ENCODE measurements at places on chromosomes 3 and 15.
A peak's percentile ranks its signal among the peaks of the same experiment; 100 is the strongest.

DNA sequence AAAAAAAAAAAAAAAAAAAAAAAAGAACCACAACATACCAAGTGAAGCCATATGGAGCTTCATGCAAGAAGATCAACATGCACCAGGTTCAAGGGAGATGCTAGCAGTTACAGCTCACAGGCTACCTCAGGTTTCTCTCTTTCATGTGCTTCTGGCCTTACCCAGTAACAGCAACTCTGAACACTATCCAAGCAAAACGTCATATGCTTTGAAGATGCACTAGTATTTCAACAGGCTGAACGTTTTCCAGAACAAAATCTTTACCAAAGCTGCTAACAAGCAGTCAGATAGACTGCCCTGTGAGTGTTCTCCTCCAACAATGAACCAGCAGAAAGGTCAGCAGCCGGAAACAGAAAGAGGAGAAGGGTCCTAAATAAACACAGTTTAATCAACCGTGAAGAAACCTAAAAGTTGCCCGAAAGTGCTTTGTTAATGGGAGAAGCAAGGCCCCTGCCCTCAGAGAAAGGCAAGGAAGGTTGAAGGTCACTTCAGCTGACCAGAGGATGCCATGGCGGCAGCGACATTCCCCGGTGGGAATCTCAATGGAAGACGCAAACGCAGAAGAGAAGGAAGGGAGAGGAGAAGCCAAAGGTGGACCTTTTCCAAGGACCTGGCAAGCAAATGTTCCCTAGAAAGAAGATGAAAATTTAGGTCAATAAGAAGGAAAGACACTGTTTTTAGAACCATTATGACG, 80.1 kb downstream of the CCNL1 start:
- DNase-seq, result no peak

GRCh38 chr3:181253796-181254195, 264.3 kb upstream of the DNAJC19 start:
- no peak for DNase-seq

GRCh38 chr15:95368191-95368590, 962.3 kb upstream of the NR2F2 start:
- no peak for DNase-seq

- DNase-seq, result no peak
Measured at GRCh38 chr3:24480497-24480896, 14.2 kb downstream of the THRB start.

DNA sequence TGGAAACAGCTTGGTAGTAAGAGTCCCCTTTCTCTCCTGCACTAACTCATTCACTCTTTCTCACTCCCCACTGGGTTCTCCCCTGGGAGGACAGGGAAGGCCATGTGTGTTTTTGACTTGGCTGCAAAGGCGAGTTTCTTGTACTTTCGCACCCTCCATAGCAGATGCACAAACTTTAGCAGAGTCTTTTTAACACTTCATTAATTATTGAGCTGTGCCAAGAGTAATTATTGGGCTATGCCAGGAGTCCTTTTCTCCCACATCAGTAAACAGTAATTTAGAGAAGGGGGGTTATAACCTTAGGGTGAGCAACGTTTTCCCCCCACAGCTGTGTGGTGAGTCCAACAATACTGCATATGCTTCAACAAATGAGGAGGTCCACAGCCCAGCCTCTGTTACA, 224.4 kb upstream of the ATP11B start:
- no peak for DNase-seq

DNA sequence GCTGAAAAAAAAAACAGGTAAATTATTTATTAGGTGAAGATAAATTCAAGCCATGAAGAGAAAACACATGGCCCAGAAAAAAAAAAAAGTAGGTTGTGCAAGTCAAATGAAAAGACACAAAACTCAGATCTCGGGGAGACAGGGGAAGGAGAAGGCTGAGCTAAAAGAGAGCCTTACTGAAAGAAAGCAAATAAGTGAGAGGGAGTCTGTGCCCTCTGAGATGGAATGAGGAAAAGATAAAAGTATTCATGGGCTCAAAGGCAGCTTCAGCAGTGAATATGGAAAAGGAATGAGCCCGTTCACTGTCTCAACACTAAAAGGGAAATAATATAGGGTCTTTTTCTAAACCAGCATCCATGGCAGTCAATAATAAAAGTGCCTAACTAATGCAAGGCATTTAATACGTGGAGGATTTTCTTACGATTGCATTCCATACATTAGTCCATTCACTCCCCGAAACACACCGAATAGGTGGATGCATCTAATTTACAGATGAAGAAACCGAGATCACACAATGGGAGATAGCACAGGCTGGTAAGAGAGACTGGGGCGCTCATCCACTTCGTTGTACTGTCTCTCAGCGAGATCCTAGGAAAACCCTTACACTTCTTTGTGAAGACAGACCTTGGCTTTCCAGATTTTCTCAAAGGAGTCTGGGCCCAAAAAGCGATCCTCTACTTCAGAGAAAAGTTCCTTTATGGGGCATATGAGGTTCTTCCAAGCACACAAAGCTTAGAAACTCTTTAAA, 1.1 kb downstream of the TFDP2 start:
- no peak for DNase-seq

DNA sequence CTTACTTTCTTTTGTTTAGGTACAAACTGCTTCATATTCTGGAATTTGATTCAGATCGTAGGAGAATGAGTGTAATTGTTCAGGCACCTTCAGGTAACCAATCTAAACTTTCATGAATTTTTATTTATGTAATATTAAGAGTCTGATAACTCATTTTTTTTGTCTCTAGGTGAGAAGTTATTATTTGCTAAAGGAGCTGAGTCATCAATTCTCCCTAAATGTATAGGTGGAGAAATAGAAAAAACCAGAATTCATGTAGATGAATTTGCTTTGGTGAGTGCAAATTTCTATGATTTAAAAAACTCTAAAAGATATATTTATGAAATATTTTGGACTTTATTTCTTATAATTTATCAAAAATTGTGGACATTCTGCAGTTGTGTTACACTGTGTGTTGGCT, 75.8 kb downstream of the ATP11B start:
- no peak for DNase-seq

- no peak for DNase-seq
Measured at GRCh38 chr3:61632568-61633175, 71.3 kb downstream of the PTPRG start.

DNA sequence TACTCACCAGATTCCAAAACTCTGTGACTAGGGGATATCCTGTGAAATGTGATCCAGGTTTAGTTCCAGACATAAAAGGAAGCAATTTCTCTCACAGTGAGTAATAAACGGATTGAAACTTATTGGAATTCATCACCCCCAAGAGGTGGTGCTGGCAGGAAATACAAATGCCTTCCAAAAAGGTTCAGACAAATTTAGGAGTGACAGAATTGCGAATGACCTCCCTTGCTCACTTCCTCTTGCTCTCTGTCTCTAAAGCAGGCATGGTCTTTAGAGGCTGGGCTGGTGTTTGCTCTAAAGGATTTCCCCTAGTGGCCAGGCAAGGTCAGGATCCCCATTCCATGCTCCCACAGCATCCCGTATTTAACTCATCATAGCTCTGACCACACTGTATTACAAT, 449.4 kb upstream of the PPP2R3A start:
- no peak for DNase-seq

DNA sequence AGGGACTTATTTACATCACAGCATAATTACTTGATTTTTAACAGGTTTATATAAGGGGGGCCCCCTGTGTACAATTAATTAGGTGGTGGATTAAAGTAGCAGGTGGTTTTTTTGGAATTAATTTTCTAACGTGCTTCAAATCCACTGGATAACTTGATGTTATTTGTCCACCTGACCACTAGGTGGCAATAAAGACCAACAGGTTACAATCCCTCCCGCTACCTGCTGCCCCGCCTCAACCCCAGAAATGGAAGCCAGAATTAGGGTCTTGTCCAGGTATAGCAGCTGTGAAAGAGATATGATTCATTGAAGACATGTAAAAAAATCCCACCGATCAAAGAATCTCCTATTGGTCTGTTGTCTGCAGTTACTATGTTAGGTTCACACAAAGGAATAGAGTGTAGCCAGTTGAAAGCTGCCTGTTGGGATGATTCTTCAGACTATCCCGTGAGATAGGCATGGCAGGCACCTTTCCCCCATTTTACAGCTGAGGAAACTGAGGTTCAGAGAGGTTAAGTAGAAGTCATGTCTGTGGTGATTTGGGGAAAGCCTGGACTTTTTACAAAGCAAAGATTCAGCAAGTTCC, 44.0 kb downstream of the MFSD1 start:
- DNase-seq, result peak; percentile 16

- DNase-seq, result no peak
Measured at GRCh38 chr3:87627316-87627715, 350.9 kb upstream of the POU1F1 start.

DNA sequence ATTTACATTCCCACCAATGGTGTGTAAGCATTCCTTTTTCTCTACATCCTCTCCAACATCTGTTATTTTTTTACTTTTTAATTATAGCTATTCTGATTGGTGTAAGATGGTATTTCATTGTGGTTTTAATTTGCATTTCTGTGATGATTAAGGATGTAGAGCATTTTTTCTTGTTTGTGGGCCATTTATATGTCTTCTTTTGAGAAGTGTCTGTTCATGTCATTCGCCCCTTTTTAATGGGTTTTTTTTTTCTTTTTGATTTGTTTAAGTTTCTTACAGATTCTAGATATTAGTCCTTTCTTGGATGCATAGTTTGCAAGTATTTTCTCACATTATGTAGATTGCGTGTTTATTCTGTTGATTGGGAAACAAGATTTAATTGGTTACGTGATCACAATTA, 14.2 kb downstream of the RAP2B start:
- DNase-seq, result no peak

Data from activated gamma-delta T cell treated with Interleukin-2 at 50 U/mL for 16 hours (primary cell).